ENCODE measurements at places on chromosomes 7 and 10.

DNA sequence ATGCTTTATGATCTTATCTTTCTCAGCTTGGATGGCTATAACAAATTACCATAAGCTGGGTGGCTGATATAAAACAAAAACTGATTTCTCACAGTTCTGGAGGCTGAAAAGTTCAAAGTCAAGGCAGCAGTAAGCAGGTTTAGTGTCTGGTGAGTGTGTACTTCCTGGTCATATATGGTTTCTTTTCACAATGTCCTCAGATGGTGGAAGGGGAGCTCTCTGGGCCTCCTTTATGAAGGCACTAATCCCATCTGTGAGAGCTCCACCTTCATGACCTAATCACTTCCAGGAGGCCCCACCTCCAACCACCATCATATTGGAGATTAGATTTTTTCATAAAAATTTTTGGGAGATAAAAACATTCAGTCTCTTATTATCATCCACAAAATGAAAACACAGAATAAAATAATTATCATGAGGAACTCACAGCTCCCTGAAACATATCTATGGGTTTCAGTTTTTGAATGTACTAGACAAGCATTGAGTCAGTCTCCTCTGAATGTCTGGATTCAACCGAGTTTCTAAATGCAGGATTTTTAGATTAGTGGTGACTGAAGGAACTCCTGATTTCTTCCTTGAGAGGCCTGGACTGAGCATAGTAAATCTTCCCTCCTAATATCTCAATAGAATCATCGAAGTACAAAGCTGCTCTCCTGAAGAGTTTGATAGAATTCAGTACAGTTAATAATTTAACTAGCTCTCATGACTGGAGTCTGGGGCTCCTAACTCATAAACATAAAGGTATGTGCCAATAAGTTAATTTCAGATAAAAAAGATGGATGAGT is 8.0 kb downstream of the CDC14C start:
- no peak for DNase-seq

- no peak for DNase-seq
Observed at GRCh38 chr10:24711465-24711864, 12.2 kb downstream of the ARHGAP21 start.

GRCh38 chr7:93228302-93228701 is 2.0 kb upstream of the HEPACAM2 start:
- no peak for DNase-seq

GRCh38 chr7:22809902-22810642 is 12.6 kb downstream of the TOMM7 start:
- no peak for DNase-seq

GRCh38 chr10:78604721-78605120 is 464.0 kb upstream of the ZMIZ1 start:
- no peak for DNase-seq

- DNase-seq, result no peak
Observed at GRCh38 chr10:26509307-26509706, 71.2 kb downstream of the APBB1IP start.

GRCh38 chr7:27424749-27425148 is 182.1 kb downstream of the EVX1 start:
- no peak for DNase-seq

GRCh38 chr7:125423458-125424155 is 494.0 kb upstream of the POT1 start:
- no peak for DNase-seq

DNA sequence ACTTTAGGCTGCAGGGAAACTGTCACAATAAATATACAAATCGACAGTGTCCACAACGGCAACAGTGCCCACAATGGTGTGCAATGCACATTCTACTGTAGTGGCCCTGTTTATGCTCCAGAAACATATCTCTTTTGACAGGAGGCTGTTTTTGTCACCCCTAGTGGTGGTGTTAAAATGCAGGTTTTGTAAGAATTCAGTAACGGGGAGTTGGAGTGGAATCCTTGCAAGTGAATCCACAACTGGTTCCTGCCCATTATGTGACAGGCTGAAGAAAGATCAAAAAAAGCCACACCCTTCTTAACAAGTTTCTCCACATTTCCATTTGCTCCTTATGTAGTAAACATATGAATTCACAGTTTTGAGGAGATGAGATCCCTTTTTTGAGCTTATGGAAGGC is 58.5 kb downstream of the BEND7 start:
- DNase-seq, result no peak

DNA sequence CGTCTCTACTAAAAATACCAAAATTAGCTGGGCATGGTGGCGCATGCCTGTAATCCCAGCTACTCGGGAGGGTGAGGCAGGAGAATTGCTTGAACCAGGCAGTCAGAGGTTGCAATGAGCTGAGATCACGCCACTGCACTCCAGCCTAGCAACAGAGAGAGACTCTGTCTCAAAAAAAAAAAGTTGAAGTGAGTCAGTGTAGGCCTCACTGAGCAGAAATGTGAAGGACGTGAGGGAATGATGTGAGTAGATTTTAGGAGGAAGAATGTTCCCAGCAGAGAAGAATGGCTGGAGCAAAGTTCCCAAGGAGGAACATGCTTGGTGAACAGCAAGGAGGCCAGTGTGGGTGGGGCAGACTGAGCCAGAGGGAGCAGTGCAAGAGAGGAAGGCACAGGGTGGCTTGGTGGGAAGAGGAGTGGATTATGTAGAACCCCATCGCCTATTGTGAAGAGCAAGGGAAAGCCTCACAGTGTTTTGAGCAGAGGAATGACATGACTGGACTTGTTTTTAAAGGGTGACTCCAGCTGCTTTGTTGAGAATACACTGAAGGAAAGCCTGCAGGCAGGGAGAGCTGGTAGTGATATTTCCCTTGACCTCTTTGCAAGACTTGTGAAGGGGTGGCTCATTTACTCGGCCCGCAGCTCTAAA is 708.7 kb downstream of the SUGCT start:
- DNase-seq, result no peak

GRCh38 chr10:106619346-106619745 is 545.2 kb downstream of the SORCS1 start:
- DNase-seq, result no peak

DNA sequence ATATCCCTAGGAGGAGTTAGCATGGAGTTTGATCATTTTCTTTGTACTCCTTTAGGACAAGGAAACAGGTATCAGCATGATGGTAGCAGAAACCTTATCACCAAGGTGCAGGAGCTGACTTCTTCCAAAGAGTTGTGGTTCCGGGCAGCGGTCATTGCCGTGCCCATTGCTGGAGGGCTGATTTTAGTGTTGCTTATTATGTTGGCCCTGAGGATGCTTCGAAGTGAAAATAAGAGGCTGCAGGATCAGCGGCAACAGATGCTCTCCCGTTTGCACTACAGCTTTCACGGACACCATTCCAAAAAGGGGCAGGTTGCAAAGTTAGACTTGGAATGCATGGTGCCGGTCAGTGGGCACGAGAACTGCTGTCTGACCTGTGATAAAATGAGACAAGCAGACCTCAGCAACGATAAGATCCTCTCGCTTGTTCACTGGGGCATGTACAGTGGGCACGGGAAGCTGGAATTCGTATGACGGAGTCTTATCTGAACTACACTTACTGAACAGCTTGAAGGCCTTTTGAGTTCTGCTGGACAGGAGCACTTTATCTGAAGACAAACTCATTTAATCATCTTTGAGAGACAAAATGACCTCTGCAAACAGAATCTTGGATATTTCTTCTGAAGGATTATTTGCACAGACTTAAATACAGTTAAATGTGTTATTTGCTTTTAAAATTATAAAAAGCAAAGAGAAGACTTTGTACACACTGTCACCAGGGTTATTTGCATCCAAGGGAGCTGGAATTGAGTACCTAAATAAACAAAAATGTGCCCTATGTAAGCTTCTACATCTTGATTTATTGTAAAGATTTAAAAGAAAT is 4.8 kb downstream of the BAMBI start:
- DNase-seq, result no peak

DNA sequence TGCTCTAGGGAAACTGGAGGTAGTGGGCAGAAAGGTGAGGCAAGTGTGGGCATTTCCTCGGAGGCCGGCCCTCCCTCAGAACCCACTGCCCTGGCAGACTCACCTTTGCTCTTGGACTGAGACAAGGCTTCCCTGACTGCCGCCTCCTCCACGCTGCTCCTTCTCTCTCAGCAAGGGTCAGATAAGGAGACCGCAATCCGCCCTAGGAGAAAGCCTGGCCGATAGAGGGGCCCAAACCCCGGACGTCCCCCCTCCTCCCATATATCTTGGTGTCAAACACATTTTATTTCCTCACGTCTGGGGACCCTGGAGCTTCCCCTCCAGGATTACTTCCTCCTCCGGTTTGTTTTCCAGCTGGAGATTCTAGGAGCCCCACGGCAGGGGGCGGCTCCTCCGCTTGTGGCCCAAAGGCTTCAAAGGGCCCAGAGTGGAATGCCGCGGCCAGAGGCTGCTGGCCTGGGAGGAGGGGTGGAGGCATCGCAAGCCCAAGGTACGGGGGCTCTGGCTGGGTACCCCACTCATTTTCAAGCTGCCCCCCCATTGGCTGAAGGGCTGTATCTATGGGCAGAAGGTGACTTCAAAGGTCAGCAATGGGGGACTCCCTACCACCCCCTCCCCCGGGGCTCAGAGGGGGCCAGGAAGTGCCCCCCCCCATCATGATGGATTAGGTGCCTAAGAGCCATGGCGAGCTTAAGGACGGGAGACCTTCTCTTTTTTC is 31.7 kb upstream of the LBX1 start:
- DNase-seq, result peak; percentile 81

DNA sequence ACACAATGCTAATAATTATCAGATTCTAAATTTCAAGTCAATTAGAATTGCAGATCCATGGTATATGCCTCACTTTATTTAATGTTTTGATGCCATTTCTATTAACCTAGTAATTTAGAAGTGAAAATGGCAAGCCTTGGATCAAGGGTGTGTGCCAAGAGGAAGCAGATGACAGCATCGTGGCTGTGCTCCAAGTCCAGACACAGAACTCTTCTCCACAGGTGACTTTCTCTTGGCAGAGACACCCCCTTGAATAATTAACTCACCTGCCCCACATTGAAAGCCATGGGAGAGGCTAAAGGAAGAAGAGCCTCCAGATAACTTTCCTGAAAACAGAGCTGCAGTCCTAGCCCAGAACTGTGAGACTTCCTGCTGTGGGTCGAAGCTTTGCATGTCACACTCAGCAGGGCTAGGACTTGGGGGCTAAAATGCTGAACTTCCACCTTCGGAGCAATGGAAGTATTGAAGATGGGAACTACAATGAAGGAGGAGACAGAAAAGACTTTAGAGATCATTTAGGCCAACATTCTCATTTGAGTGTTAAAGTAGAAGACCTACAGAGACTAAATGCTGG is 996 bp upstream of the C10orf90 start:
- DNase-seq, result no peak

DNA sequence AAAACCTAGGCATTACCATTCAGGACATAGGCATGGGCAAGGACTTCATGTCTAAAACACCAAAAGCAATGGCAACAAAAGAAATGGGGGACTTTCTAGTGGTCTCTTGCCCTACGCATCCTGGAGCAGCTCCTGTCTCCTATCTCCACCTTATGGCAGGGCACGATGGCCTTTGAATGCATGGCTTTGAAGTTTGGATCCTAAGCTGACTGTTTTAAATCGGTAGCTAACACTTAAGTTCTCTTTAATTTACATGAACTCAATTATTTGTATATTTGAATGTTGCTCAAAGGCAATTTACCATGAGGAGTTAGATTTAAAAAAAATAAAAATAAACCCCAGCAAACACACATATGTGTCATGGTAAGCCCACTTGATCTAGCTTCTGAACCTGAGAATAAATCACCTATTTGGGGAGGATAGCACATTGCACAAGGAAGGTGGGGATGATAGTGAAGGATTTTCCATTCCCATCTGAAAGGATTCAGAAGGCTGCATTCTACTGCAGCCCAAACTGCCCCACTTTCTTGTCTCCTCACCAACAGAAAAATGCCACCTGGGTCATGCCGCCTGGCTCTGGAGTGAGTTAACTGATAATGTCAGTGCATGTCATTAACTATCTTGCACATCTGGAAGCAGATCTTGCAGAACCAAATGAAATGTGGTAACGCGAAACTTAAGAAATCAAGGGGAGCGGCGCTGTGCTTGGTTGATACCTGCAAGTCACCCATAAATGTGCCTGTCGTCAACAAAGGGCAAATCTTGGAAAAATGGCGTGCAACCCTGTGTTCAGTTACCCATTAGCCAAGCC is 12.4 kb downstream of the KLF6 start:
- no peak for DNase-seq

GRCh38 chr10:100014071-100014762 is 4.5 kb upstream of the DNMBP start:
- DNase-seq, result no peak

DNA sequence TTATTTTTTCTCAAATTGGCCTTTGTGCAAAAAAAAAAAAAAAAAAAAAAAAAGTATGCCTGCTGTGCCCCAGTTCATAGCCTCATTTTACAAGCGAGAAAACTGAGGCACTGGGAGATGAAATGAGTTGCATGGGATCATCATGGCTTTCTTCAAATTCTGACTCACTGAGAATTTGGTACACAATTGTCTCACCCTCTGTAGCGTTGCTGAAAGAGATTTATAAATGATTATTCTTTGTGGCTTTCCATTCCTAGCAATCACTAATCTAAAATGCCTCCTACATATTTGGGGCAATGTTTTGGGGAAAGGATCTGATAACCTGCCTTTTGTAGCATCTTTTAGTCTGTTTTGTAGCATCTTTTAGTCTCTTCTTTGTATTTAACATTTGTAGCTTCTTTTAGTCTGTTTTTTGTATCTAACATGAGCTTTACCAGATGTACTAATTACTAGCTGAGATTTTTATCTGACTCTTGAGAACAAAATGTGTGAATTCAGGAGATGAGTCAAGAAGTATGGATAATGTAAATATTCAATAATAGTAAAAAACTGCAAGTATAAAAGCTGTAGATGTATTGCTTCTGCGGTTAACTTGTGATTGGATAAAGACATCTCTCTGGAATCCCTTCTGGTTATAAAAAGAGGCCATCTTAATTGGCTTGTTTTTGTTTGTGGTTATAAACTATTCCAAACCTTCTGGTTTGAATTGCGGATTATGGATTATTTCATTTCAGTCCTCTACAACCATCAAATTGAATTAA is 161.4 kb downstream of the ARID5B start:
- no peak for DNase-seq

- DNase-seq, result peak; percentile 82
Observed at GRCh38 chr7:116782177-116782711, 80.1 kb upstream of the CAPZA2 start.

- no peak for DNase-seq
Observed at GRCh38 chr10:110220398-110220797, 13.0 kb downstream of the MXI1 start.

GRCh38 chr7:43933902-43934560 is 7.8 kb downstream of the UBE2D4 start:
- no peak for DNase-seq

DNA sequence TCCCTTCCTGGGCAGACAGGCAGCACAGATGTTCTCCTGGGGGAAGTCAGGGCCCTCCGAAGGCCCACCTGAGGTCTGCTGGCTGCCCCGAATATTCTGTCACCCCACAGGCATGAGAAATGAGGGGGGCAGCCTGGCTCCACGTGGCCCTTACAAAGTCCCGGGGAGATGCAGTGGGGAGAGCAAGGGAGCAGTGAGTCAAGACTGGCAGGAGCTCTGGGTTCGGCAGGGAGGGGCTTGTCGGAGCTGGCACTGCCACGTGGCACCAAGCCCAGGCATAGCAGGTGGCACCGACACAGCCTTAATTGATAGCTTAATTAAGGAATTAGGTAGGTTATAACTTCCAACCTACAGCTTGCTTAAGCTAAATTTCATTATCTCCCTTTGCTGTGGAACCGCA is 163.9 kb downstream of the USP6NL start:
- DNase-seq, result no peak

GRCh38 chr10:22640359-22640758 is 74.0 kb downstream of the PIP4K2A start:
- no peak for DNase-seq
